Adrenal gland (tissue), 19 donors: ENCODE measurements at places on chromosomes 2 and 18. TPM values are rescaled to one million over a fixed set of nuclear protein-coding genes. Genes with fewer than 3 reads are reported as not detected.

GRCh38 chr18:35502052-35502451 is 4.3 kb upstream of the INO80C start:
- no peak for DNase-seq

DNA sequence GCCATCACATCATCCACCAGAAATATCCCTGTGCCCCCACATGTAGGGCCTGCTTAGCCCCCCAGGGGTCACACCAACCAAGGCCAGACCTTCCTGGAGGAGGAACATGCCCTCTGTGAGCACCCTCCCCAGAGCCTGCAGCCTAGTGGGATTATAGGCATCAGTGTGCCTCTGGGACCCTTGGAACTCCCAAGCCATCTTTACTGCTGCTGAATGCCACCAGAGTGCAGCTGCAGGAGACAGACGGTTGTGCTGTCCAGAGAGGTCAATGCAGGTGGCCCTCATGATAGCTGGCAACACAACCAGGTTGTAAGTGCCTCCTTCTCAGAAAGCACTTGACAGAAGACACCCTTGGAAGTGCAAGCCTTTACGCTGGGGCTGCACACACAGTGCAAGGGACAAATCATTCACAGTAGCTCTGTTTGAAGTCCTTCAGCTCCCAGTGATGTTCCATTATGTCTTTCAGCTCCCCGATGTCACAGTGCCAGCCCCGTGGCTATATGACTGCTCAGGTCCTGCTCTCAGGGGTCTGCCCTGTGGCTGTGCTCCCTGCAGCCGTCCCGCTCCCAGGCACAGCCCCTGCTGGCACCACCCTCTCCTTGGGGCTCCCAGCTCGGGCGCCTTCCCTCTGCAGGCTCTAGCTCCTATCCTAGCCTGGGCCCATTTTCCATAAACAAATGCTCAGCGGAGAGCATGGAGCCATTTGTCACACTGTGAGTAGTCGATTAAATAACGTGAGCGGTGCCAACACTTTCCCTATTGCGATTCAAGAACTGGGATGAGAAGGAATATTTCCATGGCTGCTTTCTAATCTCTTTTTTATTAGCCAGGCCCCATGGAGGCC is 65.1 kb downstream of the EDAR start:
- no peak for DNase-seq

- peak; percentile 97 for DNase-seq
Observed at GRCh38 chr2:170525566-170525900, 189.6 kb upstream of the SP5 start.

- DNase-seq = no peak
Observed at GRCh38 chr2:27170581-27171337, 22.0 kb downstream of the TCF23 start.

GRCh38 chr2:231720987-231721966 is 13.0 kb downstream of the PTMA start:
- DNase-seq = peak; percentile 62

UGT1A10 gene
- not detected for total RNA-seq

GRCh38 chr18:21129566-21130216 is 18.1 kb upstream of the ROCK1 start:
- DNase-seq = no peak

DNA sequence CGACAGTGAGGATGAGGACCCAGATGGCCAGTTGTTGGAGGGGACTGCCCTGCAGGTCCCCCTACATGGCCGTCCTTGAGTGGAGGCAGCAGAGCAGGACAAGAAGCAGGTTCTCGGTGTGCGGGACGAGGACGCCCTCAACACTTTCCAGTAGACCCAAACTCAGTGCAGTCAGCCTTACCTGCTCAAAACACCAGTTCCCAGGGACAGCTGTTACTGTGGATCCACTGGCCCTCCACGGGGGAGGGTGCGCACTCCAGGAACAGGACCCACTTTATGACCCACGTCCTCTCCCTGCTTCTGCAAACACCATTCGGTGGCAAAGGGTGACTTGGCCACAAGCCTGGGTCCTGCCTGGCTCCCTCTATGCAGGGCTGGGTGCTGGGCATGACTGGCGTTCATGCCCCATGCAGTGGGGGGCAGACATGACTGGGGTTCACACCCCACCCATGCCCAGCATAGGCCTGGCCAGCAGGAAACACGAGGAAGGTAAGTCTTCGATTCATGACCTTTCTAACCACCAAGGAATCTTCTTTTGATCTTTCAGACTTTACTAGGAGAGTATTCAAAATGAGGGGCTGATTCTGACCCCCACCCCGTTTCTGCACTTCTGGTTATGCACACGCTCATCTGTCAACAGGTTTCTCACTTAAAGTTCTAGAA is 233.7 kb downstream of the HDAC4 start:
- peak; percentile 34 for DNase-seq

GRCh38 chr2:76009484-76009883 is 298.8 kb upstream of the GCFC2 start:
- DNase-seq = no peak

INHA gene
- 41.5 TPM for total RNA-seq

GRCh38 chr2:112566104-112566503 is 18.3 kb upstream of the CHCHD5 start:
- DNase-seq = no peak

GRCh38 chr2:72144632-72145288 is 2.9 kb downstream of the CYP26B1 start:
- DNase-seq = no peak

GRCh38 chr2:213237787-213238186 is 46.5 kb upstream of the SPAG16 start:
- DNase-seq = no peak

DNA sequence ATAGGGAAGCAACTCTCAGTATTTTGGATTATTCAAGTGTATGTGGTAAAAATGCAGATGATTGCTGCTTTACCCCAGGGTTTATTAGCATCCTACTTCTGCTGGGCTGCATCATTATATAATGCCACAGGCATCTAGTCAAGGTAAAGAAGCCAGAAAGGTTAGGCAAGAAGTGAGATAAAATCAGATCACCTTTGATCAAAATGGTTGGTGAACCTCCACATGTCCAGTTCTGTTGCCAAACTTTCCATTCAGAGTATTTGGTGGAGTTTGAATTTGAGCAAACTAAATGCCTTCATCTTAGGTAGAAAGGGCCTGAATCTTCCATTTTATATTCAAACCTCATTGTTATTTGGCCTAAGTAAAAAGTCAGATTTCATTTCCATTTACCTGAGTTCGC is 29.7 kb upstream of the NOSTRIN start:
- no peak for DNase-seq

ANKRD30B gene
- total RNA-seq = not detected

DAPL1 gene
- total RNA-seq = 28.2 TPM

- DNase-seq = no peak
Observed at GRCh38 chr2:165173215-165173614, 30.6 kb downstream of the SCN3A start.

- no peak for DNase-seq
Observed at GRCh38 chr2:152558158-152558984, 158.9 kb downstream of the PRPF40A start.

DNA sequence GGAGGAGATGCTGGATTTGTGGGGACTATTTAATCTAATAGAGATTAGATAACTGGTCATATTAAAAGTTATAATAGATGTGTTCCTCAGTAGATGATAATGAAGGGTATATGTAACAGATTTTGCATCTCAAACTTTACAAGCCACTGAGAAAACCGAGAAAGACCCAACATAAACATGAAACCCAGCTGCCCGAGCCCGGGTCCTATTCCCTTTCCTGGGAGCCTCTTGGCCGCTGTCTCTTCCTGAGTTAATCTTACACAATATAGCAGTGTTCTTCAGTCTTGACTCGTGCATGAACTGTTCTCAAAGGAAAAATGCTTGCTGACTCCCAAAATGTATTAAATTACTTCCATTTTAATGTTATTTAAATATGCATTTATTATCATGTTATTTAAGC is 94.5 kb downstream of the COPS8 start:
- DNase-seq = no peak

DNA sequence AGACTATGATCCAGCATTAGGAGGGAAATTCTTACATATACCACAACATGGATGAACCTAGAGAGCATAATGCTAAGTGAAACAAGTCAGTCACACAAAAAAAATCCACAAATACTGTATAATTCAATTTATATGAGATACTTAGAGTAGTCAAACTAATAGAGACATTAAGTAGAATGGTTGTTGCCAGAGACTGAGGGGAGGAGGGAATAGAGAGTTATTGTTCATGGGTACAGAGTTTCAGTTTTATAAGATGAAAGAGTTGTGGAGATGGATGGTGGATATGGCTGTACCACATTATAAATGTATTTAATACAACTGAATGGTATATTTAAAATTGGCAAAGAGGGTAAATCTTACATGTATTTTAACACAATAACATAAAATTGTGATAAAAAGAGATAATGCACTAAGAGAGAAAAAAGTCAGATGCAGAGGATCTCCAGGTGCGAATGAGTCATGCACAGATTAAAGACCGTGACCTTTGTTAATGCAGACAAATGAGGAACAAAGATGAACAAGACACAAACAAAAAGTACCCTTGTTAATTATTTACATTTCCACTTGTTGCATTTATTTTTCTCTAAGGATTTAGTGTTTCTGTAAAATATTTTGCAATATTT is 541.7 kb upstream of the MEX3C start:
- no peak for DNase-seq

TACR1 gene
- total RNA-seq = not detected

DNA sequence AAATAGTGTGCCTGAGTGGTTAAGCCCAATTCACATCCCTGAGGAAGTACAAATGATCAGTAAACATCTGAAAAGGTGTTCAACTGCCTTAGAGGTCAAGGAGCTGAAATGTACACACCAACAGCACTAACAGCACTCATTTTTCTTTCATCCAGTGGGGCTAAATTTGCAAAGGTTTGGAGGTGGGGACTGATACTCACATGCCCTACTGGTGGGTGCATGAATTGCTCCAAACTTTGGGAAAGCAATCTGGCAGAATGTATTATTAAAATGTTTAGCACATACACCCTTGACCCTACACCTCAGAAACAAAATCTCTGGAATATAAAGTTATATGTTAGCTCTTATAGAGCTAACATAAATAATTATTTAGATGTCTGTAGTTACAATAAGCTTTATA is 19.0 kb upstream of the FAM178B start:
- no peak for DNase-seq

GRCh38 chr18:55866006-55866405 is 278.0 kb upstream of the TCF4 start:
- DNase-seq = no peak

GRCh38 chr2:109670556-109671411 is 56.6 kb downstream of the SOWAHC start:
- DNase-seq = no peak

DNA sequence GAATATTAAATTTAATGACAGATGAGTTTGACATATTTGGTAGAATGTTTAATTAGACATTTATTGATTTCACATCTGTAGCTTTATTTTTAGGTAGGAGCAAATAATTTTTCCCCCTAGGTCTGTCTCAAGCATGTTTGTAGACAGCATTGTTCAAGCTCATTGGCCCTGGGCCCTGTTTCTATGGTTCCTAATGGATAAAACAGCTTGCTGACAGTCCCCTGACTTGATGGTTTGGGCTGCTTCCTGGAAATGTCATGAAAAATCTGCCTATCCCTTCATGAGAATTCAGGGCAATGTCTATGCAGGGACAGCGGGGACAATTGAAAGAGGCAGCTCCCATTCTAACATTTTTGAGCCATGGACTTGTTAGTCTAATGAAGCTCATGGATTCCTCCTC is 14.6 kb upstream of the MEP1B start:
- no peak for DNase-seq

- no peak for DNase-seq
Observed at GRCh38 chr2:69483696-69484095, 46.5 kb upstream of the NFU1 start.

DNA sequence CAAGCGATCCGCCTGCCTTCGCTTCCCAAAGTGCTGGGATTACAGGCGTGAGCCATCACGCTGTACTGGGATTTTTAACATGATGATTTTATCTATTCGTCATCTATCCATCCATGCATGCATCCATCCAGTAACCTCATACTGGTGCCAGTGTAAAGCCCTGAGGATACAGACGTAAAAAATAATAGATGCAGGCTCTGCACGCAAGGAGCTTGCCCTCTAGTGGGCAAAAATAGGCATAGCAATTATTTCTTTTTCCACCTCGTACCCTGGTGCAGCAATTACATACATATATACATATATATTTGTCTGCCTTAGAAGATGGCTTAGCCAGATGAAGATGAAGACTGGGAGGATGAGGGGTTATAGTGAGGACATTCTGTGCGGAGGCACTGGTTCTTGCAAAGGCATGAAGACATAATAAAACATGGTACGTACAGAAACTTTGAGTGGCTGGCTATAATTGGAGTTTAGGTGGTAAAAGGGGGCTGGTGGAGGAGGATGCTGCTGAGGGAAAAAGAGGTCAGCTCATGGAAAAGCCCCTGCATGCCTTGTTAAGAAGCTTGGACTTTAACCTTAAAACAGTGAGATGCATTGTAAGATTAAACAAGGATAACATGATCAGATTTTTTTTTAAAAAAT is 19.6 kb upstream of the RPIA start:
- no peak for DNase-seq

MEP1B gene
- not detected for total RNA-seq

CAPN10 gene
- 25.2 TPM for total RNA-seq

DSG1 gene
- not detected for total RNA-seq

DNA sequence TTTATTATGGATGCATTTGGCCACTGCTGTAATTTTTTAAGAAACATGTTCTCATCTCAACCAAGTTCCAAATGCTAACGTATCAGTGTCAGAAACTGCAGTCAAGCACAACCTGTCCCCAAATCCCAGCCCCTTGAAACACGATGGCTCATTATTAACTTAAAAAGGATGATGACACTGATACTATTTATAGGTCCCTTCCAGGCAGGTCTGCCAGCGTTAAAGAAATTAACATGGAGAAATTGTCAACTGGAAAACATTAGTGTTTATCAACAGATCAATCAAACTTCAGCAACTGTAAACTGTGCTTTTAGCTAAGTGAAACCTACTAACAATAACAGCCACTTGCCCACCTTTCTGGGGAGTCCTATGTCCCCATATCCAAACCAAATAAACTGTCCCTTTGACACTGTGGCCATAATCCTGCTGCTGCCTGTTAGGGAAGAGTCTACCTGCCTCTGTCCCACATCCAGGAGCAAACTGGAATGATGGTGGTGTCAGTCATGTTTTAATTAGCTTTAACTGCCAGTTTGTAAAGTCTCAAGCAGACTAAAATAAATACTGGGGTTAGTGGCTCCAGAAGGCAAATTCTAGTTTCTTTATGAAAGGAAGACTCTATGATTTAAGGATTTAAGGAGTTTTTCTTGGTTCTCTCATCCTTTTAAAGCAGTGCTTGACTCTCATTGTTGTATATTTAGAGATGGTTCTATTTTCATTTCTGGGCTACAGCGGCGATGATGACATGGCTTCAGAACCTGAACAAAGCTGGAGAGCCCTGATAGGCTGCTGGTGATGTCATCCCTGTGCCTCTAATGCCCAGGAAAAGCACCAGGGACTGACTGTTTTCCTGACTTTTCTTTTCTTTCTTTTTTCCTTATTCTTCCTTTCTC is 583.6 kb upstream of the PIK3C3 start:
- no peak for DNase-seq
